ENCODE measurements at places on chromosomes 6 and 20.

- DNase-seq, result no peak
Observed at GRCh38 chr6:41935193-41935574, 6.4 kb downstream of the CCND3 start.

GRCh38 chr20:13771853-13772453 lies 12.8 kb downstream of the ESF1 start:
- DNase-seq, result no peak

- no peak for DNase-seq
Observed at GRCh38 chr20:60506061-60506460, 547.8 kb downstream of the CDH26 start.

GRCh38 chr6:73800997-73801396 lies 105.0 kb downstream of the CD109 start:
- no peak for DNase-seq

DNA sequence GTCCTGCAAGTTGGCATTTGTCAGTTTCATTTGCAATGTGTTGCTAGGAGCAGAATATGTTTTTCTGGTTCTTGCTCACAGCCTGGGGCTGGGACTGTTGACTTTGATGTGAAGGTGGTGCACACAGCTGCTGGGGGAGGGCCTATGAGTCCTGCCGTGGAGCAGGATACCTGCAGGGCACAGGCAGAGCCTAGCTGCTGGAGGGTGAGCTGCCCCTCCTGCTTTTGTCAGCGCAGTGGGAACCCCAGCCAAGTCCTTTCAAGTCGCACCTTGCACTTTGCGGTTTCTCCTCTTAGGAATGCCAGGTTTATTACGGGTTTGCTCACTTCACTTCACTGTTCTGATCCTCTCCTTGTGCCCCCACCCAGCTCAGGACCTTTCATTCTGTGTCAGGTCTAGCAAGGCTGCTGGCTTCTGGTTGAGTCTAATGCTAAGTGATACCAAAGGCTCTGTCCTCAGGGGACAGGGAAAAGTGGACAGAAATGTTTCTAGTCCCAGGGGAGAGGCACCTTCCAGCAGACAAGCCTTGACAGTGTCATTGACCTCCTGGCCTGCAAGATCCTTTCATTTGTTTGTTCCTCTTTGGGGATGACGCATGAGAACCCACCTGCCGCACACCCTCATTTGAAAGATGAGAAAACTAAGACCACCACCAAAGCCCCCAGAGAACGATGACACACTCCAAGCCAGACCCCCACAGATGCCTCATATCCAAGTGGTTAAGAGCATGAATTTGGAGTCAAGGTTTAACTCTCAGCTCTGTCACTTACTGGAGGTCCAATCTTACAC lies 2.7 kb upstream of the SPO11 start:
- no peak for DNase-seq

Data from bone marrow (tissue), 2 donors.